ENCODE measurements at places on chromosomes 1 and 21.

- DNase-seq = no peak
Measured at GRCh38 chr1:121587230-121587569, 402.4 kb downstream of the SRGAP2C start.

GRCh38 chr1:179545321-179545720 is 30.4 kb downstream of the NPHS2 start:
- no peak for DNase-seq

DNA sequence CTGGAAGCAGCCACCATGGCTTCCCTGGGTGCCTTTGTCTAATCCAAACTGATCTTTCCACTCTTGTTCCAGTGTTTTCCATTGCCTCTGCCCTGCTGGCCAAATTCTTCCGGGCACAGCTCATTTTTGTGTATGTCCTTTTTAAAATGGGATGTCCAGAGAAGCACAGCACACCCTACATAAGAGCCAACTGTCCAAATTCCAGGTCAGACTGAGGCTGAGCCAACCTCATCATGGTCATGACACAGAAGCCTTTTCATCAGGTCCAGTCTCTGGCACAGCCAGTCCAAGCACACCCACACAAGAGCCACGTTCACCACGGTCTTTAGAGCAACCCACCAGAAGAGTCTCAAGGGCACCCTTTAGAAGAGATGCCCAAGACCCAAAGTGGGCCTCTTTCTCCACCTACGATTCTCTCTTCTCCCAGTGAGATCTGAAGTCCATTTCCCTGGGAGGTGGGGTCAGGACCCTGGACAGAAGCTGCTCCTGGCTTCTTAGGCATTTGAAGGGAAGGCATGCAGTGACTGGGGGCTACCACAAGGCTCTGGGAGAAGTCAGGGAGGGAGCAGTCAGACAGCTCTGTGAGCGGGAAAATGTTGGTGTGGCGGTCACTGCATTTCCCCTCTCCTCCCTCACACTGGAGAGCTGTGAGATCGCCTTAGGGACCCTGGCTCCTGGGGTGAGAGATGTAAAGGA is 53.2 kb downstream of the SYT2 start:
- DNase-seq = no peak

DNA sequence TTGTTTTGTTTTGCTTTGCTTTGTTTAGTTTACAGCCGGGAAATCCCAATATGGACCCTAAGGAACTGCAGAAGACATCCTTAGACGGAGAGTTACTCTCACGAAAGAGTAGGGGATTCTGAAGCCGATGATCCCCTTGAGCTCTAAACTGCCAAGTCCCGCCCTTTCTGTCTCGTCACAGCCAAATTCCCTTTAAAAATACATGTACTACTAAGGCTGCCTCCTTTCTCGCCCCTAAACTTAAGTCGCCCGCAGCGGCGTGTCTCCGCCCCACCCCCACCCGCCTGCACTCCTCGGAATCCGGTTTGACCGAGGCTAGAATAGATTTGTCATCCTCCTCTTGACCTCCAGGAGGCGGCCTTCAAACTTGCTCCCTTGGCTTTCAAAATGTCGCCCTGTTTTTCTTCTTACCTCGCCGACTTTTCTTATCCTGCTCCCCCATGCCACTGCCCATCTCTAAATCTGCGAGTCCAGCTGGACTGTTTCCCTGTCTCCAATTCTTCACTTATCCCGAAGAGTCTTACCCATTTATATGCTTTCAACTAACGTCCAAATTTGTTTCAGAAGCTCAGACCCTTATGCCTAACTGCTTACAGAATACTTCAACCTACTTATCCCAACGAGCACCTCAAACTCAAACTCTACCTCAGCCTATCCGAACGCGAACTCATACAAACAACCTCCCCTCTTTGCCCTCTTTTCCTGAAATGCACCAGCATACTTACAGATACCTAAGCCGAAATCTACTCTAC is 10.9 kb upstream of the BOLA1 start:
- peak; percentile 89 for DNase-seq

- peak; percentile 89 for DNase-seq
Measured at GRCh38 chr1:13702425-13703127, 2.6 kb downstream of the PRDM2 start.

DNA sequence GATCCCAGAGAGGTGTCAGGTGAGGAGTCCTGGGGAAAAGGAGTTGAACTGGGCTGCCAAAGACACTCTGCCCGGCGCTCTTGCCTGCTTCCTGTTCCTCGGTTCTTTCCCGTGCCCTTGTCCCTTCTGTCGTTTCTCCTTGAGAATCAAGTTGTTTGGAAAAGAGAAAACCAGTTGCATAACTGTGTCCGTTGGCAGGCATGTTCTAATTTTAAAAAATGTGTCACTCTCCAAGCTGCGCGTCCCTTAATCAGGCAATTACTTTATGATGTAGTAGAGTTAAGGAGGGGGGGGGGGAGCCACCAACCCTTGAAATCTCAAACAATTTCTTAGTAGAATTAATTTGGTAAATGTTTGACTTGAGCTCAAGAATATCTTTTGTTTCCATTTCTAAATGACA is 105.9 kb upstream of the IGSF21 start:
- no peak for DNase-seq

DNA sequence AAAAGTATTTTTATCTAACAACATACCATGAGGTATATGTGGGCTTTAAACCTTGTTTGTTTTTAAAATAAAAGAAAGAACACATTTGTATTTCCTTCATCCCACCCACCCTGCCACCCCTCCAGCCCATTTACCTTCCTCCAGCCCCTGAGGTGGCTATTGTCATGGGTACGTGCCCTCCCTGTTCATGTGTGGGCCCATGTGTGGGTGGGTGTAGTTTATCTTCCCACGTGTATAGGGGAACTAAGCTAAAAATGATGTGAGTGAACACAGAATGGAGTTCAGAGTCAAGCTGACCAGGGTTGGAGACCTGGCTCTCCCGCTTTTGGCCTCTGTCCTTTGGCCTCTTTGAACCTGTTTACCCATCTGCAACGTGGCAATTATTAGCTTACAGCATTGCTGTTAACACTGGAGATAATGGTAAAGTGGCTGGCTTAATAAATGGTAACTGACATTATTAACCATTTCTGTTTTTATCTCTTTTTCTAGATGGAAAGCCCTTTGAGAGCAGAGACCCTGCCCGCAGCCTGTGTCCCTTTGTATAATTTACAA is 78.1 kb upstream of the WDR26 start:
- DNase-seq = no peak

DNA sequence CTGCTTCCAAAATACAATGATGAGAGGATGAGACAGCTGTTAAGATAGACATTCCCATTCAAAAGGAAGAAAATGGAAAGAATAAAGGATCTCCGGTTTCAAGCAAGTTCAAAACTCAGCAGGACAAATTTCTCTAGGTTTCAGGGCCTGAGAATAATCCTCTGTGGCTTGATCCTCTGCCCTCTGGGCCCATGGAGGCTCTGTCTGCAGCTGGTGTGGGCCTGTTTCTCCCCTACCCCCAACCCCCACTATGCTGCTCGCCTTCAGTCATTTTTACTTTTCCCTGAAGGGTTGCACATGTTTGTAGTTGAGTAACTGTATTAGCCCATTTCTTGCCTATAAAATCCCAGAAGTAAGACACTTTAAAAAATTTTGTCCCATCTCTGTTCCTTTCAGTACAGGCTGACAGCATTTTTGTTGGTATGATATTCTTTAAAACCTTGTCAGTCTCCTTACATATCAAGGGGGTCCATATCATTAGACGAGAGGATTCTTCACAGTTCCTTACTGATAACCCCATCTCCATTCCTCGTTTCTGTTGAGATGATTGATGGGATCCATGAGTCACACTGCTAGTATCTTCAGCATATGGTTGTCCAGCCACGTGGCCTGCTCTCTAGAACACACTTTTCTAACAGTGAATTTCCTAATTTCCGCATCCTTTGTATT is 10.5 kb downstream of the ZMYM4 start:
- no peak for DNase-seq

GRCh38 chr1:3689138-3689750 is 36.9 kb downstream of the TP73 start:
- DNase-seq = no peak

GRCh38 chr1:185681034-185681633 is 53.1 kb upstream of the HMCN1 start:
- no peak for DNase-seq

DNA sequence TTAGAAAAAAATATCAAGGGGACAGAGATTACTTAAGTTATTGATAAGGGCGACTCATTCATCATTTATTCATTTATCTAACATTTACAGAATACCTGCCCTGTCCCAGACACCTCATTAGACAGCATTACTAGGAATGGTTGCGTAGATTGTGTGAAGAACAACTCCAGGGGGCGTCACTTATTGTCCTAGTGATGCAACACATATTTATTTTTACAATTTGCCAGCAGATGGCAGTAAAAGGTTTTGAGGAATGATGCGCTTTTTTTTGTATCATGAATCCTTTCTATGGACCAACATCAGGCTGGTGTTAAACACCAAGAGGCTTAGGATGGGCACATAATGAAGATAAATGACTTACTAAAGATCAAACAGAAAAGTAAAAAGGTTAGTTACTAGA is 5.5 kb downstream of the NCAM2 start:
- no peak for DNase-seq

- no peak for DNase-seq
Measured at GRCh38 chr1:236830116-236830515, 35.0 kb downstream of the MTR start.

- DNase-seq = peak; percentile 62
Measured at GRCh38 chr1:167456926-167457325, 61.4 kb downstream of the CD247 start.

GRCh38 chr1:63797056-63797726 is 23.4 kb downstream of the ROR1 start:
- no peak for DNase-seq

- no peak for DNase-seq
Measured at GRCh38 chr1:15523104-15524020, 653 bp downstream of the CASP9 start.

DNA sequence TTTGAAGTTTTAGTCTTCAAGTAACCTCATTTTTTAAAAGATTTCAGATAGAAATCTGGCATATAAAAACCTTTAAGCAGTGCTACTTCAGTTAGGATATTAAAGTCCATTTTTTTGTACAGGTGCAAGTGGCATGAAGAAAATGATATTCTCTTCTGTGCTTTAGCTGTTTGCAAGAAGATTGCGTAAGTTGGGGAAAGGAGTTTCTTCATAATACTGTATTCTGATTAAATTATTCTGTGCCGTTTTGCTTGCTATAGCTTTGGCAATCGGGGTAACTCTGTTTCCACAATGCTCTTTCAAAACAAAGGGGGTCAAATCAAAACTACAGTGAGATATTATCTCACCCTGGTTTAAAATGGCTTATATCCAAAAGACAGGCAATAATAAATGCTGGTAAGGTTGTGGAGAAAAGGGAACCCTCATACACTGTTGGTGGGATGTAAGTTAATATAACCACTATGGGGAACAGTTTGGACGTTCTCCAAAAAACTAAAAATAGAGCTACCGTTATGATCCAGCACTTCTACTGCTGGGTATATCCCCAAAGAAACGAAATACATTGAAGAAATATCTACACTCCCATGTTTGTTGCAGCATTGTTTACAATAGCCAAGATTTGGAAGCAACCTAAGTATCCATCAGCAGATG is 27.1 kb downstream of the MAEL start:
- DNase-seq = no peak

DNA sequence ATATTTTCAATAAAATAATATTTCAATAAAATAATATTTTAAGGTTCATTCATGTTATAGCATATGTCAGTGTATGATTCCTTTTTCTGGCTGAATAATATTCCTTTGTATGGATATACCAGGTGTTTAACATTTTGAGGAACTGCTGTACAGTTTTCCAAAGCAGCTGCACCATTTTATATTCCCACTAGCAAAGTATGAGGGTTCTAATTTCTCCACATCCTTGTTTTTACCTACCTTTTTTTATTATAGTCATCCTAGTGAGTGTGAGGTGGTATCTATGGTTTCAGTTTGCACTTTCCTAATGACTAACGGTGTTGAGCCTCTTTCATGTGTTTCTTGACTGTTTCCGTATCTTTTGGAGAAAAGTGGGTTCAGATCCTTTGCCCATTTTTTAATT is 5.2 kb downstream of the DEGS1 start:
- no peak for DNase-seq

All from activated effector memory CD4-positive, alpha-beta T cell treated with anti-CD3 and anti-CD28 coated beads, Interleukin-2, amount 50 U/mL, for 16 hours (primary cell).